ENCODE measurements at places on chromosomes 16 and 17. TPM values are rescaled to one million over a fixed set of nuclear protein-coding genes. Genes with fewer than 3 reads are reported as not detected.

- DNase-seq = no peak
Measured at GRCh38 chr17:82107341-82107860, 9.4 kb upstream of the FASN start.

- DNase-seq = no peak
Measured at GRCh38 chr17:66032082-66032712, 159.7 kb downstream of the CEP112 start.

- DNase-seq = peak; percentile 50
Measured at GRCh38 chr17:81869221-81870130, 1.7 kb downstream of the ARHGDIA start.

RPH3AL gene
- total RNA-seq = 24.0 TPM

- DNase-seq = no peak
Measured at GRCh38 chr16:7209598-7209997, 123.0 kb upstream of the RBFOX1 start.

ACSM2B gene
- not detected for total RNA-seq

DNA sequence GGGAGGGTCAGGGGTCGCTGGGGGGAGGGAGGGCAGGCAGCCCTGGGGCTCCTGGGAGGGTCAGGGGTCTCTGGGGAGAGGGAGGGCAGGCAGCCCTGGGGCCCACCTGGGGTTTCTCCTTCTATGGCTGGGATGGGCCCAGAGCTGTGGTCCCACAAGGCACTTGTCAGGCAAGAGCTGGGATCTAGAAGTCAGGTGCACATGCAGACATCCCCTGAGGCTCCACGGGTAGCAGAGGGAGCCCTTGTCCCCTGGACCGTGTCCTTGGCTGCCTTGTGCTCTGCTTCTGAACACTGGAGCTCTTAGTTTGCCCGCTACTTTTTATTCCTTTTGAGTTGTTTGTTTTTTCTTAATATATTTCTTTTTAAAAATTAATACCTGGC, 1.8 kb downstream of the TUBB3 start:
- no peak for DNase-seq

GRCh38 chr17:40219594-40220338, 662 bp downstream of the WIPF2 start:
- peak; percentile 71 for DNase-seq

EPOP gene
- 13.9 TPM for total RNA-seq

Measured in cardiac muscle cell (in vitro differentiated cells and primary cell).